ENCODE measurements at places on chromosomes 6 and 20. TPM values are rescaled to one million over a fixed set of nuclear protein-coding genes. Genes with fewer than 3 reads are reported as not detected.

DNA sequence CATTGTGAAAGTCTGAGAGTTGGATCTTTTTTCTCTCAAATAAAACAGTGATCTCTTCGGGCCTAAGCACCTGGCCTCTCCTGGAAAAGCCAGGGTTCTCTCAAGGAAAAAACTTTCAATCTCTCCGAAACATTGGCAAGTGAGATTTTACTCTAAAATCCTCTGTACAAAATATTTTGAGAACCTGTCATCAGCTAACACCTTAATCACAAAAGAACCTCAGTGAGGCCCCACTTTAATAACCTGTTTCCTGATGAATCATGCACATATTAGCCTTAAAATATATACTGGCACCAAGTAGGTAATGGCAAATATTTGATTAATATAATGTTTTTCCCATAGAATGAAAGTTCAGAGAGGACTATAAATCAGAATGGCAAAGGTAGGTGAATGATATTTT, 177.9 kb downstream of the FRK start:
- no peak for DNase-seq

DNA sequence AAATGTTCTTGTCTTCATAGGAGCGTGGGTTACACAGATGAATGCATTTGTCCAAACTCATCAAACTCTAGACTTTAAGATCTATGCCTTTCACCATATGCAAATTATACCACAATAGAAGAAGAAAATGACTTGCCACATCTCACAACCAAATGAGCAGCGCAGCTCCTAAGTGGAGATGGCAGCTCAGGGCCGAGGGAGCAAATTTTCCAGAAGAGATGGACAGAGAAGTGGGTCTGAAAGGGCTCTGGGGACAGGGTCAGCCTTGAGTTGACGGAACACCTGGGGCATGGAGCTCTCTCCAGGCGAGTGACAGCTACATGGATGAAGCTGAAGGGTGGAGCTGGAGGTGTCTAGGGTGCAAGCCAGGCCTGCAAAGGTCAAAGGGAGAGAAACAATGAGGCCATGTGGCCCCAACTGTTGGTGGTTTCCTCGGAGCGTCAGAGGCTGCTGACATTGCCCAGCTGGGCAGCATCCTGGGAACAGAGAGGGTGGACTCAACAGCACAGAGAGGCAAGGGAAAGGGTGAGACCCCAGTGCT, 228.3 kb downstream of the NRN1 start:
- DNase-seq, result no peak

DNA sequence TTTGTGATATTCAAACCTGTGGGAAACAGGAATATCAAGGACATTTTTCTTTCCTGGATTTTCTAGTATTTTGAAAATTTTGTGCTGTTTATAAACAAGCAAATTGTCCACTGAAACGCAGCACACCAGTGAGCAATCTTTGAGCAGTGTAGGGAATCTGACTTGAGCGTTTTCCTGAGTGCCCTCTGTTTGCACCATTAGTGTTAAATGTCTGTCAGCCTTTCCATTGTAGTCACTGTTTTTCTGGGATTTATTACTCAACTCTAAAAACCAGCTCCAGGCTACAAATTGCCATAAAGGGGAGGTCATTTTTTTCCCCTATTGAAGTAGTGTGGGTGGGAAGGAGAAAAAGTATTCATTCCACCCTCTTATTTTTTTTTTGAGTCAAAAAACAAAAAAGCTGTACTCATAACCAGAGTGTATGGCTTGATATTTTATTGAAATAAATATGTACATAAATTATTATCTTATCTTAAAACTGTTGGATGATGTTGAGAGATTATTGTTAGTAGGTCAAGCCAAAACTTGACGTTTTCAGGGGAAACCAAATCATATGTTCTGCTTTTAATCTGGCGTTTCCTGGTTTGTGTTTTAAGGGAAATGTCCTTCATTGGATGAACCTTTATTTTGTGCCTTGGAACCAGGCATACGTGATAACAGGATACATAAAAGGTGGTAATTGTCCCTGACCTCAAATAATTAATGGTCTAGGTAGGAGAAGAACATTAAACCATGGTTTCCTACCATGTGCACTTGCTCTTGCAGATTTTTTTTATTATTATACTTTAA, 51.8 kb downstream of the TSHZ2 start:
- no peak for DNase-seq

- DNase-seq, result no peak
Observed at GRCh38 chr6:11108726-11109125, 2.8 kb downstream of the ERVFRD-1 start.

DNA sequence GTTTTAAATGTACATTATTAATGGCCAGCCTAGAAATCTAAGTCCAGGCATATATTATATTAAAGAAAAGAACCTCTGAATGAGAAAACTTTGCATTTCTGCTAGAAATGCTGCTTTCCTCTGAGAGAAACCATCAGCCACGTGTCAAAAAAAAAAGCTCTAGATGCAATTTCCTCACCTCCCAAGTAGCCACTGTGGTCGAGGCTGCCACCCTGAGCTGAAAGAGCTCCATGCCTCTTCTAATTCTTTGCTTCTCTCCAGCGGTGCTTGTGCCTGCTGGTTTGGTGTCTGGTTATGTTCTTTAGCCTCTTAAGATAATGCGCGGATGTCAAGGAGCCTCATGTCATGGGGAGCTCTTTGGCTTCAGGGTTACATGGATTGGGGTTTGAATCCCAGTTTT, 316.0 kb downstream of the TFAP2C start:
- no peak for DNase-seq

- DNase-seq, result no peak
Observed at GRCh38 chr20:53713328-53714056, 119.9 kb upstream of the ZNF217 start.

DNA sequence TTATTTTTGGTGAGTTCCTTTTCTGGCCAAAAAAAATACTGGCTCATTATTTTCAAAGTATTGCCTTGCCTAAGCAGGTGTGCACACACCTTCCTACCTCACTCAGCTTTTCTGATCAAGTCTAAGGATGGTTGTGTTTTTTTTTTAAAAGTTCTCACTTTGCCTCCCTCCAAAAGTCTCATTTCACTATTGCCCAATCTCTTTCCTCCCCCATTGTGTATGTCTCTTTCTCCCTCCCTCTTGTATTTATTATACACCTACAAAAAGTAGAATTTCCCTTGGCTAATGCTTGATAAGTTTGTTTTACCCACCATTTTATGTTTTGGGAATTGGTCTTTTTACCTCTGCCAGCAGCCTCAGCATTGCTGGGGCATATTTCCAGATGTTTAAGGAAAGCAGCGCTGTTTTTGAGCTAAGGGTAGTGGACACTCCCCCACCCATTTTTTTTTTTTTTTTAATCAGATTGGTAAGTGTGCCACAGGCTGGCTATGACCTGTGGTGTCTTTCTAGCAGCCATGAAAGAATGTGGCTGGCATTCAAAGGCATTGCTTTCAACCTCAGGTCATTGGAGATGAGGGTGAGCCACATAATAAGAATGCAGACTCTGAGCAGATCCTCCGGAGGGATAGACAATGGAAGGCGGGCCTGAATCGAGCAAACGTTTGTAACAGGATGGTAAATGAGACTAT, 668.6 kb downstream of the UTRN start:
- peak; percentile 62 for DNase-seq

GRCh38 chr6:110491644-110492317, 15.4 kb upstream of the SLC22A16 start:
- peak; percentile 61 for DNase-seq

The FAM217B gene
- 3.9 TPM for total RNA-seq

The BFSP1 gene
- 1.9 TPM for total RNA-seq

The C20orf202 gene
- not detected for total RNA-seq
